ENCODE measurements at places on chromosomes 16 and 17.

GRCh38 chr17:45902892-45903346, 8.6 kb downstream of the MAPT start:
- no peak for DNase-seq

- DNase-seq: no peak
These were observed 192 bp downstream of the FASN start for GRCh38 chr17:82097919-82098168.

DNA sequence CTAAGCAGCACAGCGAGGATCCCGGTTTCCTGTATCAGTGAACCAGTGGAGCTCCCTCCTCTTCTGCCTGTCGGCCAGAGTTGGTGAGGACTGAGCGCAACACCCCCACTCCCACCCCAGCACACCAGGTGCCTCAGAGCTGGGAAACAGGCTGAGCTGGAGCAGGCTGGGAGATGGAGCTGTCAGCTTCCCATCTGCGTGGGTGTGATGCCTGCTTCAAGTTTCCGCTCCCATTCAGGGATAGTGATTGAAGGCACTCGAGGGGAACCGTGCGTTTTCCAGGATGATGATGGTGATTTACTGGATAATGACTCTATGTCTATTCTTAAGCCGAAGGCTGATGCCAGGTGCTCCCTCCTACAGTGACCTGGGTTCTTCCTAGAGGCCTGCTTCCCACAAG, 144.5 kb downstream of the TMEM132E start:
- DNase-seq: no peak

DNA sequence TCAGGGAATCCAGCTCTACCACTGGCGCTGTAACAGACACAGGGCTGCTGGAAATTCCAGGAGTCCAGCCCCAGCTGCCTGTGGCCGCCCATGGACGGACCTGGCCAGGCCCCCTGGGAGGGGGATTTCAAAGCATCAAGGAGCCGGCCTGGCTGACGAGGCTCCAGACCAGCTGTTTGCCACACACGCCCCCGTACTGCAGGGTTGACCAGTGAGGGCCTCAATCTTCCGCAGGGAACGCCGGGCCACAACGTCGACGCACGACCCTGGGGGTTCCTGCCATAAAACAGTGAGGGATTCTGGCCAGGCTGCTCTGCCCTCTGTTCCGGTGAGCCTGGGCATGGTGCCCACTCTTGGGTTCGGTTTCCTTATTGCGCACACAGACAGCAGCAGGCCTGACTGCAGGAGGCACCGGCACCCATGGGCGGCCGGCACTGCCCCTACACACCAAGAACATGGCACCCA, 3.7 kb downstream of the LMF1 start:
- DNase-seq: no peak

GRCh38 chr16:67179421-67180080, 4.2 kb downstream of the MATCAP1 start:
- DNase-seq: no peak

DNA sequence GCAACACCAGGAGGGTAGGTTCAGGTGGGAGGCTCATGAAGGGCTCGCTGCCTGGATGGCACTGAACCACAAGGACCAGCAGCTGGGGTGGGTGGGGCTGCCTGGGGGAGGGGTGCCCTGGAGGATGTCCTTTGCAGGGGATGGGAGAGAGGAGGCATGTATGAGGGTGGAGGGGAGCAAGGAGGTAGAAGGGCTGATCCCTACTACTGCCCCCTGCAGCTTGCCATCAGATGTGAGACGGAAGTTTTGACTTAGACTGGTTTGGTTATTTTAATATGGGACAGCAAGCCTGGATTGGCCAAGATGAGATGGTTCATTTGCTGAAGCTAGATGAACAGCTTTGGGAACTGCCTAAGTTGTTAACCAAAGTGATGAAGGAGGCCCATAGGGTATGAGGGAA, 115.9 kb downstream of the SEC14L1 start:
- no peak for DNase-seq

Data from CD4-positive, alpha-beta T cell treated with Interleukin-17A for 4 hours (primary cell).